ENCODE measurements at places on chromosomes 2 and 18.

- DNase-seq, result no peak
Measured at GRCh38 chr18:35110554-35111485, 69.6 kb downstream of the MAPRE2 start.

DNA sequence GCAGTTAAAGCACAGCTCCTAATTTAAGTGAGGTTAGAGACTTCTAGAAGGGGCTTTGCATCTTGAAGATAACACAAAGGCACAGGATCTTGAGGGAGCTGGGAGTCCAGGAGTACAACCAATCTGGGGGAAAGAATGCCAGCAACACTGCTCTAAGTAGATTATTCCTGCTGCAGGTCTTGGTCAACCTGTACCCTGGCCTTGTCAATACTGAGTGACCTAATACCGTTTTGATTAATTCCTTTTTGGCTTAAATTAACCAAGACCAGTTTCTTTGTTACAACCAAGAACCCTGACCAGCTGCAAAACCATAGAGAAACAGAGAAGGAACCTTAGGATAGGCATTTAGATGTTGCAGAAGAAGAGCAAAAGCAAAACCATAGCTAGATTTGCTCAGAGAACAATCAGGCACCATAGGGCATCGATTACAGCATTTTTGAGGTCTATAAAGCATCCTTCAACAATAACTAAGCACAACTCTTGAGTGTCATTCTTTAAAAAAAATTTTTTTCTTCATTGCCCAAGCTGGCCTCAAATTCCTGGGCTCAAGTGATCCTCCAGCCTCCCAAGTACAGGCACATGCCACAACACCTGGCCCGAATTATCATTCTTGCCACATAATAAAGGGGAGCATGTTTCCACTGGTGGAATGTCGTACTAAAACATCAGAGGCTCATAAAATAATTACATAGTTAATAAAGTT, 6.3 kb downstream of the STARD7 start:
- no peak for DNase-seq

GRCh38 chr2:215811003-215811402, 202.3 kb downstream of the MREG start:
- no peak for DNase-seq

- no peak for DNase-seq
Measured at GRCh38 chr2:215358312-215358845, 46.5 kb downstream of the ATIC start.

DNA sequence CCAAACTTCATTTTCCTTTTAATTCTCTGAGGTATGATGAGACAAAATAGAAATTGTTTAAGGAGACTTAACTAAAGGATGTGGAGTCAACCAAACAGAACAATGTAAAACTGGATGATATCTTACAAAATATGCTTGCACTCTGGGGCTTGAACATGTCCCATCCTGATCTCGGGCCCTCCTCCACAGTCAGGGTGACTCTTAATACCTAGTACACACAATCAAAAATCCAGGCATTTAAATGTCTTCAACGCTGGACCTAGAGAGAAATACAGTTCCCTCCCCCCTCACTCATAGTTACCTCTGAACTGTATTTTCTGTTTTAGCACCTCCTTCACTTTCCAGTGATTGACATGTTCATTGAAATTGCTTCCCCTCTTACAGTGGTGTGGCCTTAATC, 36.9 kb upstream of the SERPINB2 start:
- DNase-seq, result no peak

Measured in H1 (cell line).